ENCODE measurements at places on chromosomes 12 and 14. TPM values are rescaled to one million over a fixed set of nuclear protein-coding genes. Genes with fewer than 3 reads are reported as not detected.

- DNase-seq = peak; percentile 25
These were observed 209.0 kb upstream of the PLEKHG7 start for GRCh38 chr12:92493816-92494215.

- DNase-seq = no peak
These were observed 263.5 kb downstream of the DPF3 start for GRCh38 chr14:72630374-72630773.

DNA sequence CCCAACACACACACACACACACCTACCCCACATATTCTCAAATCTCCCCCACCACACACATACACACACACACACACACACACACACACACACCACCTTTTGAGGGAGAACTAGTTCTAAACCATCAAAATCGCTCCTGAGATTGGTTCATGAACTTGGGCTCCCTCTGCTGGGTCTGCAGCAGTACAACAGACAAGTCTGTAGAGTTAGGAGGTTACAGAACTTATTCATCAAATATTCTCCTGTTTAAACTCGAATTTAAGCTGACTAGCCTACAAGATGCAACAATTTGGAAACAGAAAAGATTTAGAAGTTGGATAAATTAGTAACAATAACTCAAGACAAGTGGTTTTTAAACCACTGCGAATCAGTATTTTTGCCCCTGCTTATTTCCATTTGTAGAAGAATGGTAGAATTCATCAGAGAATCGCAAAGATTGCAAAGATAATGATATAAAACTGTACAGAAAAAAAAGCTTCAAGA lies 136.4 kb upstream of the USP15 start:
- peak; percentile 26 for DNase-seq

The ITPR2 gene
- 10.1 TPM for total RNA-seq

DNA sequence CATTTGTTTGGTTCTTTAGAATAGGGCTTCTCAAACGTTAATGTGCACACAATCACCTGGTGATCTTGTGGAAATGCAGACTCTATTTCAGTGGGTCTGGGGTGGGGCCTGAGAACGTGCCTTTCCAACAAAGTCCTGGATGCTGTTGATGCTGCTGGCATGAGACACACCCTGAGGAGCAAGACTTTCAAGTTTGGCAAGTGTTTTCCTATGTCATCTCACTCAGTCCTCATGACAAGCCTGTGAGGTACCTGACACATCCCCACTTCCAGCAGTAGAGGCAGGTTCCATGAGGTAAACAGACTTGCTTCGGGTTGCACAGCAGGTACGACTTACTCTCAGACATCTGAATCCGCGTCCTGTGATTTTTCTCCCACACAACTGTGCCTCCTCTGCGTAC lies 147.1 kb downstream of the MYRFL start:
- DNase-seq = no peak

- DNase-seq = no peak
These were observed 13.1 kb upstream of the MYL2 start for GRCh38 chr12:110933326-110933974.

DNA sequence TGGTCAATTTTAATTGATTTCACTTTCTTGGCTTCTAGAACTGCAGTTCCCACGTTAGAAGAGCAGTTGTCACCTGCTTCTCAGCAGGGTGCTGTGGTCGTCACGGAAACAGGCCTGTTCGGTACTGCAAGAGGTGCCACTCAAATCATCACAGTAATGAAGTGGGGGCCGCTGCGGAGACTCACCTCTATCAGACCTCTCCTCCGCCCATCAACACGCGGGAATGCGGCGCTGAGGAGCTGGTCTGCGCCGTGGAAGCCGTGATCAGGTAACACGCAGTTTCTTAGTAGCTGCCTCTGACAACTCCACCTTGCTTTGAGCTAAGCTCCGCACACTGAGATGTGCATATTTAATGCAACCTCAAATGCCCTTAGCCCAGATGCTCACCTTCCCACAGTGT lies 107.2 kb downstream of the UNC79 start:
- no peak for DNase-seq

GRCh38 chr12:26524862-26525465 lies 308.0 kb downstream of the ITPR2 start:
- peak; percentile 21 for DNase-seq

The COCH gene
- 0.12 TPM for total RNA-seq

The BEGAIN gene
- total RNA-seq = not detected

The USP15 gene
- 40.0 TPM for total RNA-seq

DNA sequence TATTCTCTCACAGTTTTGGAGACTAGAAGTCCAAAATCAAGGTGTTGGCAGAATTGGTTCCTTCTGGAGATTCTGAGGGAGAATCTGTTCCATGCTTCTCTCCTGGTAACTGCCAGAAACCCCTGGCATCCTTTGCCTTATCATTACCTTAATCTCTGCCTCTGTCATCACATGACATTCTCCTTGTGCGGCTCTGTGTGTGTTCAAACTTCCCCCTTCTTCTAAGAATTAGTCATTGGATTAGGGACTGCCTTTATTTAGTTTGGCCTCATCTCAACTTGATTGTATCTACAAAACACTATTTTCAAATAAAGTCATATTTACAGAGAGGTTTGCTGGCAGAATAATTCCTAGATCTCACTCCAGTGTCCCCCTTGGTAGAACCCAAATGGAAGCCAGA lies 68.9 kb downstream of the ZNF641 start:
- peak; percentile 4 for DNase-seq

DNA sequence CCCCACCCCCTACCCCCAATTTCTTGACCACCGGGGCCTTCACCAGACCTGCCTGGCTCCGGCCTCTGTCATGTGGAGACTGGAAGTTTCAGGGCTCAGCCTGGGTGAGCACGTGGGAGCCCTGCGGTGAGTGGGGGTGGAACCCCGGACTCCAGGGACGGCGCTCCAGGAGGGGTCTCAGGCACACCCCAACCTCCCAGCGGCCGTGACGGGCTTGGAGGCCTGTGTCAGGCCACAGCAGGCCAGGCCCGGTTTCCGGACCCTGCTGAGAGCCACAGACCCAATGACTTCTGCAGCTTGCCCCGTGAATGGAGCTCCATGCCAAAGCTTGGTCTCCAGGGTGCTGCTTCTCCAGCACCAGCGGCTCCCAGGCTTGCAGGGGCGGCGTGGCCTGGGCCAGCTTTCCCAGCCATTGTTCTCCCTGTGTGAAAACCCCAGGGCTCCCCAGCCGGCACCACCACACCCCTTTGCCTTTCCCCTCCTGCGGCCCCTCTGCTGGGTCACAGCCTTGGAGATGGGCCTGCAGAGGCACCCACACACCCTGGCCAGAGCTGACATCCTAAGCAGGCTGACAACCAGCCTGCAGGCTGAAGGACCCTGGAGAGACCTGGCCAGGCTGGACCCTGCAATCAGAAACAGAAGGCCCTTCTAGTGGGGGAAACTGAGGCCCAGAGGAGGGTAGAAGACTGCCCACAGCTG lies 186.2 kb upstream of the C14orf180 start:
- no peak for DNase-seq

The LBHD2 gene
- not detected for total RNA-seq

DNA sequence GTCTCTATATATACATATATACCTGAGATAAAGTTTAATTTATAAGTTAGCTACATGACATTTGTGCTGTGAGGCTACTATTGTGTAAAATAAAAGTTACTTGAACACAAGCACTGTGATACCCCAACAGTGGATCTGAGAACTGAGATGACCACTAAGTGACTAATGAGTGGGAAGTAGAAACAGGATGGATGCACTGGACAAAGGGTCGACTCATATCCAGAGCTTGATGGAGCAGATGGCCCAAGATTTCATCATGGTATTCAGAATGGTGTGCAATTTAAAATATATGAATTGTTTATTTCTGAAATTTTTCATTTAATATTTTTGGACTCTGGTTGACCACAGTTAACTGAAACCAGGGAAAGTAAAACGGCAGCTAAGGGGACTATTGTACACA lies 908.6 kb upstream of the MDGA2 start:
- peak; percentile 53 for DNase-seq

DNA sequence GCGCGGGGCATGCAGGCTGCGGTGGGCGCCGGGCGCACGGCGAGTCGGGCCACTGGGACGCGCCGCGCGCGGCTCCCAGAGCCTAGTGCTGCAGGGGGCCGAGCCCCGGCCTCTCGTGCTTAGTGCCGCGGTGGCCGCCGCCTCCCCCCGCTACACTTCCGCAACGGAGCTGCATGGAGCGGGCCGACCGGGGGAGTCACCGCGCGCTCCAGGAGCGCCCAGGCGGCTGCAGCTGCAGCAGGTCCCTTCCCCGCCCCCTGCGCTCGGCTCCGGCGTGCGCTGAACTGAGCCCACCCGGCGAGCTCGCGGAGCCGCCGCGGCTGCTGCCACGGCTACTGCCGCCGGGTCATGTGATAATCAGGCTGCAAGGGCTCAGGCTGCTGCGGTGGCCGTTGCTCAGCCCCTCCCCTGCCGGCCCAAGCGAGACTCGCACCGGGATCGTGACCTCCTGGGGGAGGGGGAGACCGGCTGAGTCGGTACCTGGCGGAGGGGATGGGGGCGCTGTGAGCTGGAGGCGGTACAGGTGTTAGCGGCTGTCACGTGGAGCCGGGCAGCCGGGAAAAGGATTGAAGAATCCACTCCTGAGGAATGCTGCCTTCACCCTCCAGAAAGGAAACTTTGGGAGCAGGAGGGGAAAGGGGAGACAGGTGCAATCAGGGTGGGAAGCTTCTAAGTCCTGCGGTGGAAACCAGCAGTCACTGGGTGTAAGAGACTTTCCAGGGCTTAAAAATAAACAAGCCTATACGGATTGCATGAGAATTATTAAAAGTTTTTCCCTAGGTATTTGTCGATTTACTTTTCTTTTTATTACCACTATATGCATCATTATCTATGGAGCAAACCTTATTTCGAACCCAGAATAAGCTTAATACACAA lies at the start of gene PPM1H:
Gene PPM1H (minus strand): TSS at position 352 of the 876 bp plus-strand sequence. CDS start 414 bp downstream, outside the sequence.
- DNase-seq = peak; percentile 19

The SVOP gene
- under 0.01 TPM for total RNA-seq

- peak; percentile 63 for DNase-seq
These were observed 54.5 kb downstream of the C12orf75 start for GRCh38 chr12:105384916-105385535.

The OAS2 gene
- total RNA-seq = 19.4 TPM

The NPFF gene
- not detected for total RNA-seq

GRCh38 chr14:22409006-22409405 lies 180.0 kb downstream of the DAD1 start:
- DNase-seq = no peak

The PROX2 gene
- total RNA-seq = not detected

The SYNE3 gene
- total RNA-seq = 6.0 TPM

DNA sequence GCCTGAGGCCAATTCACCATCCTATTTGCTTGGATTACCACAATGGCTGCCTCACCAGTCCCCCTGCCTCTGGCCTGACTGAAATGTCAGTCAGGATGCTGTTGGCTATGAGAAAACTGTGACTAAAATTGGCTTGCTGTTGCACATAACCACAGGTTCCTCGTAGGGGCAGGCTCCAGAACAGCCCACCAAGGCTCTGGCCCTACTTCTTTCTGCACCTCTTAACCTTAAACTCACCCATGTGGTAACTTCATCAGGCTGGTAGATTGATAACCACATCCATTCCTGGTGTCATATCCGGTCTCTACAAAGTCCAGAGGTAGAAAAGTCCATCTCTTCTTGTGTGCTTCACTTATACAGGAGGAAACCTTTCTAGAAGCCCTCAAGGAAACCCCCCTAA lies 172.4 kb upstream of the PLXNC1 start:
- DNase-seq = no peak

The SYT1 gene
- 3.5 TPM for total RNA-seq

The TMEM233 gene
- total RNA-seq = 0.59 TPM

The OR4E2 gene
- not detected for total RNA-seq

- peak; percentile 26 for DNase-seq
These were observed 134.3 kb downstream of the ZNF664 start for GRCh38 chr12:124107351-124107750.

- DNase-seq = no peak
These were observed 164.8 kb downstream of the DUSP6 start for GRCh38 chr12:89187507-89187906.

GRCh38 chr12:69688471-69689427 lies 10.4 kb downstream of the BEST3 start:
- peak; percentile 97 for DNase-seq

DNA sequence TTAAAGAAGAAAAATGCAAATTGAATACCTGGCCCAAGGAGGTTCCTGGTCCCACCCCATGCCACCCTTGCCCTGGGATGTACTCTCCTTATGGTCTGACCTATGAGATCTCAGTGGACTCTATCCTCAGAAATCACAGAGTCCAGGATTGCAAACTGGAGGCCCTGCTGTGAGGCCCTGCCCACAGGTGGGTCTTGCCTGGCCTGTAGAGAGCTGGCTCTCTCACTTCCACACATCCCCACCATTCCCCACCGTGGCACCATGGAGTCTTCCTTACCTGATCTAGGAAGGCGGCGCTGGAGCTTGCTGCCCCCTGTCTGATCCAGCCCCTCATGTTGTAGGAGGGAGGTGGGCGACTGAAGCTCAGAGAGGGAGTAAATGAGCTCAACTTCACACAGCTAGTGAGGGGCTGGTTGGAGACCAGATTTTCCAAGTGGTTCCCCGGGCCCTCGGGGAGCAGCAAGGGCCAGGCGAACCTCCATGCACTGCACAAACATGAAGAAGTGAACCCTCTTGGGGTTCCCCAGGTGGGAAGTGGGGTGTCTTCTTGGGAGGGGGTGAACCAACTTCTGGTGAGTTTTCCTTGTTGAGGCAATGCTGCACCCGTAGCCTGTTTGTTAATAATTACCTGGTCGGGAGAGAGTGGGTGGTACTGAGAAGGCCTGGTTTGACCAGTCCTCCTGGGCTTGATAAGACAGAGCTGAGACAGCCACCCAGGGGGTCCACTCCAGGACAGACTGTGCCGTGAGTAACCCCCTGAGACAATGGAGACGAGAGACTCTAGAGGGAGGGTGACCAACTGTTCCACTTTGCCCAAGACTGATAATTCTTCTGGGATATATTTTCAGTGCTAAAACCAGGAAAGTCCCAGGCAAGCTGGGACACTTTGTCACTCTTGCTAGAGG lies at the start of gene SERPINA4:
Gene SERPINA4 (plus strand): TSS at position 692 of the 905 bp plus-strand sequence. CDS start 2,041 bp downstream, outside the sequence.
- no peak for DNase-seq

- peak; percentile 13 for DNase-seq
These were observed 72.3 kb upstream of the KRAS start for GRCh38 chr12:25322918-25323531.

- DNase-seq = peak; percentile 53
These were observed 42.5 kb upstream of the C14orf180 start for GRCh38 chr14:104536942-104537612.

- no peak for DNase-seq
These were observed 72.4 kb downstream of the IGF1 start for GRCh38 chr12:102407776-102408486.

The IL31 gene
- not detected for total RNA-seq

- no peak for DNase-seq
These were observed 73.7 kb downstream of the BBS10 start for GRCh38 chr12:76274420-76275083.

- DNase-seq = peak; percentile 86
These were observed 3.0 kb downstream of the DHRS1 start for GRCh38 chr14:24296341-24297157.
